ENCODE measurements at places on chromosomes 4 and X.
A peak's percentile ranks its signal among the peaks of the same experiment; 100 is the strongest.

- DNase-seq, result peak; percentile 87
These were observed 72.4 kb downstream of the PRDM5 start for GRCh38 chr4:120850018-120850599.

GRCh38 chr4:154731756-154732155 lies 12.0 kb upstream of the LRAT start:
- DNase-seq, result no peak

- peak; percentile 27 for DNase-seq
These were observed 1865.3 kb upstream of the AGA start for GRCh38 chr4:179307297-179308136.

- no peak for DNase-seq
These were observed 408.3 kb downstream of the HNRNPD start for GRCh38 chr4:81965454-81965853.

DNA sequence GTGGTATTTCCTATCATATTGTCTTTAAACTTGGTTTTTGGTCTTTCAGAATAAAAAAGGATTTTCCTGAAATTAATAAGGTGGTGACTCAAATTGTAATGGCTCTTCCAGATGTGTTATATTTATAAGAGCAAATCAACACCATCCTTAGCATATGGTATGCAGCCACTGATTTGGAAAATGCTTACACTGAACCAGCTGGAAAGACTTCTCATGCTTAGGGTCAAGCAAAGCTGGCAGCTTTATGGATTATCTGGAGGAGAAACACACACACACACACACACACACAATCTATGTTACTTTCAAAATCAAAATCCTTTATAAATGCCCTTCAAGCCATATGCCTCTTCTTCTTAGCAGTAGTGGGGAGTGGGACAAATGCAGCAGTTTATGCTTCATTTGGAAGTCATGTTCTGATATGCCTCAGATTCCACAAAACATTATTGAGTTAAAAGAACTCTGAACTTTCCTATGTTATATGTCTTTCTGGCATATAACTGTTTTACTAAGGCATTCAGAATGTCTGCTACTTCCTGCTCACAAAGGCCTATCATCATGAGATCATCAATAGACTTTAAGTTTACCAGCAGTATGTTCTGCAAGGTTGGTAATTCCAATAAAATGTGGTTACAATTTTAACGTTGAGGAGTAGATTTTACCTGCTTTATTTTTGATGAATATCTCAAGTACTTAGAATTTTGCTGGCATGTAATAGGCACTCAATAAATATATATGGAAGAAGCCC lies 72.9 kb upstream of the PRDM5 start:
- DNase-seq, result no peak

DNA sequence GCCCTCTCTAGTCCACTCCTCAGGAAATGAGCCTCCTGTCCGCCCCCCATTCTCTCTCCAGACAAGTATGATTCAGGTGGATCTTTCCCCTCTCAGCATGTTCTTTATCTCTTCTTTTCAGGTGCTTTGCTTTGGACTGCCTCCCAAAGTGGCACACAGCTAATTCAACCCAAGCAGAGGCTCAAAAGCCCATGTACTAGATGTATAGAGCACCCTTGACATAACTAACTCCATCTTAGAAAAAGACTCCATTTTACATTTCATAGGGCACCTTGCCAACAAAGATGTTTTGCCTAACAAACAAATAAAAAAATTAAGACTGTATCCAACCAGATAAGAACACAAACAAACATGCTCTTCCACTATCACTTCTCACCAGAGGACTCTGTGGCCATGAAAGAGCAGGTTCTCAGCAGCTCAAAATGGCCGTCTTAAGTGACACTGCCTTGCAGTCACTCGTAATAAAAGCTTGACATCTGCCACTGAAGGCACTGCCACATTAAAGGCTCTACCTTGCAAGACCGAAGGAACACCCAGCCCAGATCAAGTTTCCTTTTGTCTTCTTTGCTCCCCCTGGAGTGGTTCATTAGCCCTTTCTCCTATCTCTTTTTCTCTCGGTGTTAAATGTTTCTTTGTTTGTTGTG lies 84.9 kb upstream of the TAB3 start:
- no peak for DNase-seq
